ENCODE measurements at places on chromosomes 11 and 22.

GRCh38 chr11:32312206-32312817 is 123.0 kb downstream of the WT1 start:
- DNase-seq: no peak

DNA sequence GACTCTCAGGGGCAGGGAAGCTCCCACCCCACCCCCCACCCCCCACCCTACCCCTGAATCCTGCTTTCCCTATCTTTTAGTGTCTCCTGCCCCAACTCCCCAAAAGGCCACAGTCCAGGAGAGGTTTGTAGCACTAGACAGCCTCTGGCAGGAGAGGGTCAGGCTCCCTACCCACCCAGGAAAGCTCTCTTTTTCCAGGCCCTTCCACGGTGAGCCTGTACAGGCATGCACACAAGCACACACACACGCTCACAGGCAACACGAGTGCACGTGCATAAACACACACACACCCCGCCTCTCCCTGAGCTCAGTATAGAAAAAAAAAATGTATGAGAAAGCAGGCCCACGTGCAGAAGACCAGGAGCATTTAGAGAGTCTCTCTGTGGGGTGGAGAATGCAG is 414.0 kb downstream of the MN1 start:
- DNase-seq: no peak

DNA sequence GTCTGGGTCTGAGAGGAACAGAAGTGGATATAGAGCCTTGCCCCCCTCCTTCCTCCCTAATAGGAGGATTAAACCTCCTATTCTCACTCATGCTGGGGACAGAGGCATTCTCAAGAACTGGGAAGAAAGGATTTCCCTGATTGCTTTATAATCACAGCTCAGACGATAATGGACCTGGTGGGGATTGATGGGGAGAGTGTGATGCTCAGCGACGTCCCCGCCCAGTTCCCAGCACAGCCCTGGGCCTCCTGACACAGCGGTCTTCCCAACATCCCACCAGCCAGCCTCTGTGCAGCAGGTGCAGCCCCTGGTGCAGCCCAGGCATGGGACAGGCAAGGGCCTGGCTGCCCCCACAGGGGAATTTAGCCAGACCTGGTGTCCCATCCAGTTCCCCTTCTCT is 28.4 kb downstream of the TRIM29 start:
- DNase-seq: no peak

DNA sequence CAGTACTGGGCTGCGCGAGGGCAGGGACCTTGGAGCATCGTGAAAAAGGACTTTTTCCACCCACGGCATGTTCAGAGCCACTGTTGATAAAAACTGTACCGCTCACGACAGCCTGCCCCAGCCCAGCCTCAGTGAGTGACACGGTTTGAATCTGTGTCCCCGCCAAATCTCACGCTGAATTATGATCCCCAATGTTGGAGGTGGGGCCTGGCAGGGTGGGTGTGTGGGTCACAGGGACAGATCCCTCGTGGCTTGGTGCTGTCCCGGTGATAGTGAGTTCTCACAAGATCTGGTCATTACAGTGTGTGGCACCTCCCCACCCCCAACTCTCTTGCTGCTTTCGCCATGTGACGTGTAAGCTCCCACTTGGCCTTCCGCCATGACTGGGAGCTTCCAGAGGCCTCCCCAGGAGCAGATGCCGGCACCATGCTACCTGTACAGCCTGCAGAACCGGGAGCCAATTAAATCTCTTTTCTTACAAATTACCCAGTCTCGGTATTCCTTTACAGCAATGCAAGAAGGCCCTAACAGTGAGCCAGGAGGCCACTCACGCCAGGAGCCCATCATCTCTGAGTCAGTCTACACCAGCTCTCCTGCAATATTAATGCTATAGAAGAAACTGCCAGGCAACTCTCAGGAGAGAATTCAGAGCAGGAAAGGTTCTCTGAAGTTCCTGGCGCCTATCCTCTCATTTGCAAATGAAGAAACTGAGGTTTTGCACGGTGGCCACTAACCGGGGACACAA is 1.3 kb downstream of the TOLLIP start:
- DNase-seq: no peak

DNA sequence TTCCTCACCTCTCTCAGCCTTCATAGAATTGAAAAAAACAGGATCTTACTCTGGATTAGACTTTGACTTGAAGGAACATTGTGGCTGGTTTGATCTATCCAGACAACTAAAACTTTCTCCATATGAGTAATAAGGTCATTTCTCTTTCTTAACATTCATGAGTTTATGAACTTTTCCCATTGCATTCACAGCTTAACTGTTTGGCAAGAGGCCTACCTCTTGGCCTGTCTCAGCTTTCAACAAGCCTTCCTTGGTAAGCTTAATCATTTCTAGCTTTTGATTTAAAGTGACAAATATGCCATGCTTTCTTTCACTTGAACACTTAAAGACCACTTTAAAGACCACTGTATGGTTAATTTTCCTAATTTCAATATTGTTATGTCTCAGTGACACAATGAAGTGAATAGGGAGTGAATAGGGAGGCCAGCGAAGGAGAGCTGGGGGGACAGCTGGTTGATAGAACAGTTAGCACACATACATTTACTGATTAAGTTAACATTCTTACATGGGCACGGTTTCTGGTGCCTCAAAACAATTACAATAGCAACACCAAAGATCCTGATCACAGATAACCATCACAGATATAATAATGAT is 17.0 kb downstream of the IMMP1L start:
- DNase-seq: no peak

- DNase-seq: no peak
Observed at GRCh38 chr11:61494381-61494961, 14.1 kb upstream of the LRRC10B start.
